ENCODE measurements at places on chromosomes 6 and 20.

DNA sequence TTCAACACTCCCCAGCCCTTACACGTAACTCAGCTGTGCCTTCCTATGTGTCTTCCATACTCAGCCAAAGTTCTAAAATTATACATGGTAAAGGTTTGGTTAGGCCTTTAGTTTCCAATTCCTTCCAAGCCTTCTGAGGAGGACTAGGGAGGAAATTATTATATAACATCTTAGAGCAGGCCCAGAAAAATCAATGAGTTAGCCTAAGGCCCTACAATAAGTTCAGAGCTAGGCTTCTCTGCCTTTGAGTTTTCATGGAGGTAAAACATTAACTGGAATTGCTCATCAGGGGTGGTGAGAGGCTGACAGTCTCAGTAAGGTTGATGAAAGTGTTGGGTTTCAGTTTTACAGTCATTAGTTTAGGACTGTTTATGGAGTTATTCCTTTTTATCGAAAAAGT, 286.0 kb downstream of the ADGB start:
- no peak for DNase-seq

DNA sequence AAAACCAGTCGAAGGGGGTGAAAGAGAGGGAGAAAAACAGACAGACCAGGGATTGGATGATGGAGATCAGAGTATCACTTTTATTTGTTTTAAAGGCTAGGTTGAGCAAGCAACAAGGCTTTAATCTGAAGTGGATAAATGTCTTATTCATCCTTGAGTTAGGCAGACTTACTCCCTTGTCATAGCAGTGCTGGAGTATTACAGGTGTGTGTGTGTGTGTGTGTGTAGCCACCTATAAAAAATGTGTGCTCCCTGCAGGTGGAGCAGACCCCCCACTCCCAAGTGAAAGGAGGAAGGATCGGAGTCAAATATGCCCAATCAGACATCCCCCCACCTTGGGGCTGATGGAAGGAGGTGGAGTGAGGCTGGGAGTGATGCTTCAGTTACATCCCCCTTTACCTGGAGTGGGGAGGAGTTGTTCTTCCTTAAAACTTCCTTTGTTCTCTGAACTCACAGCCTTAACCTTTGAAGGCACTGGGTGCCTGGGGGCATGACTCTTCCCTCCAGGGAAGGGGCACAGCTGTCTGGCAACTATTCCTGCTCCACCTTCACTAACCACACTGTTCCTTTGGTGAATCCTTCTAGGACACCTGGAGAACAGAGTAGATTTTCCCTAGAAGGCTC, 27.3 kb downstream of the PTK7 start:
- peak; percentile 61 for DNase-seq

- no peak for DNase-seq
These were observed 15.1 kb downstream of the KIF3B start for GRCh38 chr20:32292548-32292947.

- no peak for DNase-seq
These were observed 9.1 kb downstream of the SMPDL3A start for GRCh38 chr6:122798099-122798641.

DNA sequence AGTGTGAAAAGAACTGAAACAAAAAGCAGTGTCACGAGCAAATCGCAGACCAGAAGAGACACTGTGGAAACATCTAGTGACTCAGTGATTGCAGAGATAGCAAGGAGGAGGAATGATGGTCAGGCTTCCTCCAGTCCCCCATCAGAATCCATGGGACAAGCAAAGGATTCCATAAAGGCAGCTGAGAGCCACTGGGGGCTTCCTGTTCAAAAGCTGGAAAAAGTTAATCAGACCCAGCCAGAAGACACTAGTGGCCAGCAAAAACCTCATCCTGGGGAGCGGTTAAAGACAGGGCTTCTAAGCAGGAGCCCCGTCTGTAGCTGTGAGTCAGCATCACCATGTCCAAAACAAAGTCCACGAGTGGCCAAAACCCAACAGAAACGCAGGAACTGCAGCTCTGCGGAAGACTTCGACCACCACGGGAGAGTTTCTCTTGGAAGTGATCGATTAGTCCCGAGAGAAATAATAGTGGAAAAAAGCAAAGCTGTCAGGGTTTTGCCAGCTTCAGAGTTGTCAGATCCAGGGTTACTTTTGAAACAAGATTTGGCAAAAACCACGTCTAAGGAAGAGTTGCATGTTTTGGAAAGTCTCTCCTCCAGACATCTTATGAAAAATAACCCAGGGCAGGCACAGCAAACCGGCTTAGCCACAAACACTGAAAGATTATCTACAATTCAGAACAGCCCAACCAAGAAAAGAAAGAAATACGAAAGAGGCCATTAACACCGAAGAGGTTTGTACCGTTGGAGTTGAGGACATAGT, 51.0 kb downstream of the JAG1 start:
- DNase-seq, result no peak

DNA sequence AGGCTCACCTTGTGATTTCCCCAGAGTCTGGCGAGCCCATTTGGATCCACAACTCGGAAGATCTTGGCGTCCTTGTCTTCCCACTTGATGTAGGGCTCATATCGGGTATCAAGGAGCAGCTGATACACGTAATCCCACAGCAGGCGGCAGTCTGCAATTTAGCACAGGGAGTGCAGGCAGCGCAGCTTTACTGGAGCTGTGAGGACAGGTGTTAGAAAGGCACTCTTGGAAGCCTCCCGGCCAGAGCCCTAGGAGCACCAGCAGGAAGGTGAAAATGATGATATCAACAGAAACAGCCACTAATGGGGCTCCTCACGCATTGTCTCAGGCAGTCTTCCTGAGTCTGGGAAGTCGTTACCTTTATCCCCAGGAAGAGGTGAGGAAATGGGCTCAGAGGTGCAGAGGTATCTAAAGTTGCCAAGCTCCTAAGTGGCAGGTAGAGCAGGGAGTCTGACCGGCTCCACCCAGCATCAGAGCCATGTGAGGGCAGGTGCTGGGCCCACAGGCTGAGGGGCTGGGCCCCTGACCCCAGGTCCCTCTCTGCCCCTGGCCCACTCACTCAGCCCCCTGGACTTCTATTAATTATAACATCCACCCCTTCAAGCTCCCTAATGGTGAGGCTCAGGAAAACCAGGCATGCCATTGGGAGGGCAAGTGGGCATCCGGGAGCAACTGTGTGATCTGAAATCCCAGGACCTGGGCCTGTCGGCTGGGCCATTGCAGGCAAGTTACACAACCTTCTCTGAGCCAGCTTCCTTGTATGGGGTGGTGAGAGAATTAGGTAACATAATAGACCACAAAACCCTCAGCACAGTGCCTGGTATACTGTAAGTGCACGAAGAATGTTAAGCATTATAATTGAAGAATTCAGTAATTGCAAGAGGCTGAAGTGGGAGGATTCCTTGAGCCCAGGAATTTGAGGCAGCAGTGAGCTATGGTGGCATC, 18.3 kb downstream of the ETV7 start:
- DNase-seq, result no peak

DNA sequence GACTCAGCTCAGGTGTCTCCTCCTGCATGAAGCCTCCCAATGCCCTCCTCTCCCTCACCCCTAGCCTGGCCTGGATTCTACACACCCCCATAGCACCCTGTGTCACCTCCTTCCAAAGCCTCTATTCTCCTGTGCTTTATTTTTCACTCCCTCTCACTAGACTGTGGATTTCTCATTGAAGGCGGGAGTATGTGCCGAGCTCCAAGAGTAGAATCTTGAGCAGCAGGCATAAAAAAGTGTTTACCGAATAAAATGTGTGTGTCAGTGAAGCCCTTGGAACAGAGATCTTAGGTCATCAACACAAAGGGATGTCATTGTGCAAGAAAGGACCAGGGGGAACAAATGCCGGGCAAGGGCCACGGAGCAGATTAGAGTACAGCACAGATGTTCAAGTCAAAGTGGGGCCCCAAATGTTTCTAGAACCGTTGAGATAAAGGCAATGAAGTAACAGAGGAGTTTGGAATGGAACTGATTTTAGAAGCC, 106.1 kb upstream of the TMEM170B start:
- no peak for DNase-seq

DNA sequence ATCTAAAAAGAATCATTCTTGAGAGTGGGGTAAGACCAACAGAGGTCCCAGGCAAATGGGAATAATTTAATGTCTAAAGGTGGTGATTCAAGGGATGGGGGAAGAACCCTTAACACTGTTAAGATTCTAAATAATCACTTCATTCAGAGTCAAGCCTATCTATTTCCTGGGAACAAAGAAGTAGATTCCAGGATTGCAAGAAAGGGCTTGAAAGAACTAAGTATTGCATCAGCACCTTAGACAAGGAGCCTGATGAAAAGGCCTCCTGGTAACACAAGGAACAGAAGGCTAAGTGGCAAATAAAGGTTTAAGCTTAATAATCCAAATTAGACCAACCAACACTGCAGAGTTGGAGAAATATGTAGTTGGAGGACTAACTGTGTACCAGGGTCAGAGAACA, 620.7 kb upstream of the BTBD3 start:
- no peak for DNase-seq

- DNase-seq, result no peak
These were observed 10.4 kb upstream of the TRIB3 start for GRCh38 chr20:370151-370600.

- peak; percentile 90 for DNase-seq
These were observed 1.3 kb downstream of the LTB start for GRCh38 chr6:31580807-31581433.

- DNase-seq, result no peak
These were observed 112.2 kb upstream of the PDE7B start for GRCh38 chr6:135739288-135739687.

GRCh38 chr20:45390931-45391330, 12.8 kb upstream of the TP53TG5 start:
- DNase-seq, result no peak

DNA sequence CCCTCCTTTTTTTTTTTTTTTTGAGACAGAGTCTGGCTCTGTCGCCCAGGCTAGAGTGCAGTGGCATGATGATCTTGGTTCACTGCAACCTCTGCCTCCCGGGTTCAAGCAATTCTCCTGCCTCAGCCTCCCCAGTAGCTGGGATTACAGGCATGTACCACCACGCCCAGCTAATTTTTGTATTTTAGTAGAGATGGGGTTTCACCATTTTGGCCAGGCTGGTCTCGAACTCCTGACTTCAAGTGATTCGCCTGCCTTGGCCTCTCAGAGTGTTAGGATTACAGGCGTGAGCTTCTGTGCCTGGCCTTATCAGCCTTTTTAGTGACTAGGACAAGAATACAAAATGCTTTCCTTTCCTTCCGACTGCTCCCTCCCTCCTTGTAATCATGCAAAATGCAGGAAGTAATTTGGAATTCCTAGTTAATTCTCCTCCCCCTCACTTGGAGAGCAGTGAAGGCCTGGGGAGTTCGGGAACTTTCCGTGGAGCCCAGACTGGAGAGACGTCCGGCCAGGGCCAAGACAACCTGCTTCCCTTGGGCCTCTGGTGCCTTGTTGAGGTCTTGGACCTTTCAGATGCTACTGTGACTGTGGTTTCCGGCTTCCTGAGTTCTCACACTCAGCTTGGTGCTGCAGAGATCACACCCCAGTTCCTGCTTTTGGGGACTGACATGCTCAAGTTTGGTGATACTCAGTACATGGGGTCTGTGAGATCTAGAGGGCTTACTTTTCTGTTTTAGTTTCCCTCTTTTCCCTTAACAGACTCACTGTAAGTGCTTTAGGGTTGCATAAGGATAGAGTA, 3.9 kb upstream of the PHF20 start:
- DNase-seq, result peak; percentile 59

GRCh38 chr6:167787896-167788562, 38.7 kb upstream of the AFDN start:
- no peak for DNase-seq

DNA sequence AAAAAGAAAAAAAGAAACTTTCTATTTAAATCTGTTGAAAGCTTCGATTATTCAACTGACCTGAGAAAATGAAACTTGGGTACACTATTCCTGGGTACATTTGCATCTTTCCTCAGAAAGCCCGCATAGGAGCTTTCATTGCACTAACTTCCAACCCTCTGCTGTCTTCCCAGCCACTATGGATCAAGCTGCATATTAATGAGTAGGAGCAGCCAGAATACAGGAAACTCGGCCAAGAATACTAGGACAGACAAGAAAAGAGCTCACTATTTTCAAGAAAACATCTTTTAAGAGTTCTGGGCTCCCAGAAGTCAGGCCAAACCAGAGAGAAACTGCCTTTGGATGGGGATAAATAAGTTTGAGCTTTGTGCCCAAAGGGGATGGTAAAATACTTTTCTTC, 135.0 kb upstream of the CCDC28A start:
- DNase-seq, result no peak

- DNase-seq, result no peak
These were observed 19.6 kb downstream of the MARCKS start for GRCh38 chr6:113876695-113877094.

DNA sequence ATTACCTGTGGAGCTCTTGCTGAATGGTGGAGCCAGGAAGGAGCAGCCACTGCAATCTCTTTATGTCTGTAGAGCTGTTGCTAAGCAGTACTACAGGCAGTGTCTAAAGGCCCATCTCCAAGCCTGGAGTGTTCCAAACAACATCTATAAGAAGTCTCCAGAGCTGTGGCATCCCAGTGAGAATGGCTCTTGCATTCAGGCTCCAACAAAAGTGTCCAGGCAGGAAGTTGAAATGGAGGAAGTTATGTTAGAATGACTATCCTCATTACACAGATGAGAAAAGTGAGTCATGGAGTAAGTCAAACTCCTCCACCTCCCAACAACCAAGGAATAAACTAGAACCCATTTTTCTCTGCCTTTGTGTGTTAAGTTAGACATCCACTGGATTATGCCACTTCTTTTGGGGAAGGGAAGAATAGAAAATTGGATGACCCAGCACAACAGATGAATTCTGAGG, 288.5 kb upstream of the STXBP5 start:
- no peak for DNase-seq

DNA sequence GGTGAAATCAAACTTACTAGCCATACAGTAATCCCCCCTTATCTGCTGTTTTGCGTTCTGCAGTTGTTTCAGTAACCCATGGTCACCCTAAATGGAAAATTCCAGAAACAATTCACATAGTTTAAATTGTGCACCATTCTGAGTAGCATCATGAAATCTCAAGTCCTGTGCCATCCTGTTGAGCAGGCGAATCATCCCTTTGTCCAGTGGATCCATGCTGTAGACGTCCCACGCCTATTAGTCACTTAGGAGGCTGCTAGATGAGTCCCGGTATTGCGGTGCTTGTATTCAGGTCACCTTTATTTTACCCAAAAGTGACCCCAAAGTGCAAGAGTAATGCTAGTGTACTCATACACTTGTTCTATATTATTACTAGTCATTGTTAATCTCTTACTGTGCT, 46.4 kb downstream of the HECA start:
- DNase-seq, result no peak

DNA sequence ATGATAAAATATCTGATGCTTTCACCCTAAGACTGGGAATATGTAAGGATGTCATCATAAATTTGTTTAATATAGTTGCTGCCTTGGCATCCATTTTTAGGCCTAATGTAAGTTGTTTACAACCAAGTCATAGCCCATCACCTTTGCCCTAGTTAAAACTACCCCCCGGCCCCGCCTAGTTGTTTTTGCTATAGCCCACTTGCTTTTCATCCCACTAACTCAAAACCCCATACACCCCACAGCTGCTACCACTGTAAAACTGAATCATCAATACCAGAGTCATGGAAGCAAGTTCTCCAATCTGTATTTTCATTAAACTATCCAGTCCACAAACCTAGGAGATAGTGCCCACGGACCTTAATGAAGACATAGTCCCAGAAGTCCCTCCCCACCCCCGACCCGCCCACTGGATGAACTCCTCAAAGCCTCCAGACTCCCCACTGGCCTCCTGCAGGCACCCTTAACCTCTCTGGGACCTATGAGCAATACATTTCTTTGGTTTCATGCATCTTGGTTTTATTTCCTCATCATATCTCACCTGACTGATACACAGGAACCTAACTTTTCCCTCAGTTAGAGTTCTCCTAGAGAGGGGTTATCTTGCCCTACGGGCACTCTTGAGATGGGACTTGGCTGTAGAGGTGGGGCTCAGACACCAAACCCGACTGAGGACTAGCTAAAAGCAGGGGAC, 12.5 kb upstream of the ZDHHC14 start:
- no peak for DNase-seq
